ENCODE measurements at places on chromosomes 2 and 18.

GRCh38 chr2:193469251-193469650, 1274.5 kb upstream of the TMEFF2 start:
- no peak for DNase-seq

DNA sequence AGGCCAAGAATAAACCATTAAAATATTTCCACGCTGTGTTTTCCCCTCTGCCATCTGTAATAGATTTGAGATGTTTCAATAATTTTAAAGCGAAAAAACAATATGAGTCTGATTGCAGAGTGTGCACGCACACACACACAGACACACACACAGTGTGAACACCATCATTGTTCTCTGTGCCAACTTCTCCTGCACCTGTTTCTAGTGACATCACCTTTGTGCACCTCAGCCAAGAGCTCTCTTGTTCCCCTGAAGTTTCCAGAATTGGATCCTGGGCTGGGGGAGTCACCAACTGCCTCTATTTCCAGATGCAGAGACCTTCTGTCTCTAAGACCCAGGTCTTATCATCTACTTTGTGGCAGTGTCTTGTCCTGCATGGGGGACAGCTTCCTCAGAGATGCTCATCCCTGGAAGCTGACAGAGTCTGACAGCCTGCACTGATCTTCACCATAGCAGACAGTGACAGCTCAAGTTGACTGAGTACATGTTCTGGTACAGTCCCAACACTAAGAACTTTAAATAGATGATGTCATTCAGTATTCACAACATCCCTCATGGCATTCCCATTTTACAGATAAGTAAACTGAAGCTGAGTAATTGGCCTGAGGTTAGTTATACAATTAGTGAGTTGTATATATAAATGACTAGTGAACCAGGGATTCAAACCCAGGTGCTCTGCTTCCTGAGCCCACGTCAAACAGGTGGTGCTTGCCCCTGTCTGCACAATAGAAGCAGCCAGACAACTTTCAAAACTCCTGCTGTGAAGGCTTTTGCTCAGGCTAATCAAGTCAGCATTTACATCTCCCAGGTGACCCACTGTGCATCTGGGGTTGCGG, 39.4 kb downstream of the ACOXL start:
- no peak for DNase-seq

- DNase-seq = no peak
Observed at GRCh38 chr2:163558251-163559021, 177.4 kb downstream of the FIGN start.

DNA sequence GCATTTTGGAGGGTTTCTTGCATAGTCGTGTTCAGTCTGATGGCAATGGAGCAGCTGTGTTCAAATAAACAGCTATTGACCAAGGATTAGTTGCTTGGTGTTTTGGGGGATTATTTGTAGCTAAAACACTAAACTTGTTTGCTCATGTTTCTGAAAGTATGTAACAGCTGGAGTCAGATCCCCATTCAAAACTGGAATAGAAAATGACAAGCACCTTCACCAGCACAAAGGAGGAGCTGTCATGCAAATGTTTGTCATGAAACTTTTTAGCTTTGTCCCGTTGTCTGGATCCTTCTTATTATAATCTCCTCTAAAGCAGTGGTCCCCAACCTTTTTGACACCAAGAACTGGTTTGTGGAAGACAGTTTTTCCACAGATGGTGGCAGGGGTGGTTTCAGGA, 96.9 kb upstream of the ZNF236 start:
- no peak for DNase-seq

- no peak for DNase-seq
Observed at GRCh38 chr18:58754544-58755068, 83.3 kb downstream of the MALT1 start.
